Body of pancreas (tissue), 4 donors: ENCODE measurements at places on chromosomes 7 and 10. TPM values are rescaled to one million over a fixed set of nuclear protein-coding genes. Genes with fewer than 3 reads are reported as not detected.

Gene TAS2R41
- total RNA-seq: not detected

Gene INSYN2A
- total RNA-seq: not detected

Gene LIPF
- not detected for total RNA-seq

Gene CUZD1
- 225 TPM for total RNA-seq

Gene ITGA8
- total RNA-seq: 0.66 TPM

Gene ITPRID1
- total RNA-seq: not detected

Gene FOXI2
- total RNA-seq: not detected

Gene PFKP
- 39.6 TPM for total RNA-seq

Gene CHAT
- 0.26 TPM for total RNA-seq

Gene CYP2C9
- not detected for total RNA-seq

- no peak overlapping the region for H3K27ac ChIP-seq
- no peak for DNase-seq
- no peak overlapping the region for H3K4me3 ChIP-seq
- peaks cover 13% of the 10 kb centered on the region for H3K4me1 ChIP-seq
- no peaks in the 10 kb centered on the region for H3K36me3 ChIP-seq
Observed at GRCh38 chr10:101016814-101017213, 14.1 kb downstream of the PDZD7 start.

DNA sequence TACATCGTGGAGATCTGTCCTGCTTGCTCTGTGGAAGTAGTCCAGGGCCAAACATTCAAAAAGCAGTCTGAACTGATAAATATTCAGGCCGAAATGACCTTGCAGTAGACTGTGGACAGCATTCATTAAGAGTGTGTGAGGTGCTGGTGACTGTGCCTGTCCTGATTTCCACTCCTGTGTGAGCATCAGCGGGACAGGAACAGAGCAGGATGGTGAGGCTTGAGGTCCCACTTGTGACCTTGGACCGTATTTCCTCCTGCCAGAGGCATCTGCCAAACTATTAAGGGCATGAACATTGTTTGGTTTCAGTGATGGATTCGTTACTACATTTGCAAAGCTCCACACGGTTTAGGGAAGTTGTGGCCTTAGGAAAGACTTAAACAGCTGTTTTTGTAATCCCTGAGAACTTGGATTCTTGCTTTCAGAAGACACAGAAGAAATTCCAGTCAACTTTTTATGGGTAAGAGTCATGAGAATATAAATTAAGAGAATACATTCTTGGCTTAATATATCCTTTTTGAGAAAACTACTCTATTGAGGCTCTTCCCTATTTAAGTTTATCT, 32.8 kb downstream of the CCNY start:
- H3K27me3 ChIP-seq: no peaks in the 10 kb centered on the region
- H3K4me3 ChIP-seq: no peak overlapping the region
- no peaks in the 10 kb centered on the region for H3K36me3 ChIP-seq

DNA sequence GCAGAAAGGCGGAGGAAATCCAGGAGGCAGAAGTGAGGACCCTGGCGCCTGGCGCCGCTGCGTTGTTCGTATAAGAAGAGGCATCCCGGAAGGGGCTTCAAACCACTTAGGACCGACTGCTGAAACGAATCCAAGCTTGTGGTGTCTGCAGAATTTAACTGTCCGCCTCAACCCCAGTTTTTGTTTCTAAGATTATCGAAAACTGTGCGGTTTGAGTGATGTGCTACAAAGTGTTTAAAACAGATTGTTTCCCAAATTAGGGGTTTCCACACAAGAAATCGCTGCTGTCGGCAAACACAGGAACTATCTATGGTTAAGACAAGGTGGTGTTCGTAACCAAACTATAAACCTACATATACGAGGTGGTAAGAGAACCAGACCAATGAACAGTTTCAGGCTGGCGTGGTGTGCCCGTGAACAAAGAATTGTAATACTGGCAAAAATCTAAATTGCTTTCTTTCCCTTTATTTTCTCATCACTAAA, 835 bp upstream of the DGKI start:
- H3K36me3 ChIP-seq: no peaks in the 10 kb centered on the region
- H3K27me3 ChIP-seq: peaks cover 11% of the 10 kb centered on the region
- DNase-seq: no peak
- no peak overlapping the region for H3K27ac ChIP-seq
- H3K4me3 ChIP-seq: no peak overlapping the region

- H3K27me3 ChIP-seq: no peaks in the 10 kb centered on the region
- no peak overlapping the region for H3K27ac ChIP-seq
- H3K4me3 ChIP-seq: no peak overlapping the region
- H3K36me3 ChIP-seq: no peaks in the 10 kb centered on the region
- no peaks in the 10 kb centered on the region for H3K4me1 ChIP-seq
- DNase-seq: no peak
Observed at GRCh38 chr7:28941633-28942032, 16.5 kb downstream of the TRIL start.

DNA sequence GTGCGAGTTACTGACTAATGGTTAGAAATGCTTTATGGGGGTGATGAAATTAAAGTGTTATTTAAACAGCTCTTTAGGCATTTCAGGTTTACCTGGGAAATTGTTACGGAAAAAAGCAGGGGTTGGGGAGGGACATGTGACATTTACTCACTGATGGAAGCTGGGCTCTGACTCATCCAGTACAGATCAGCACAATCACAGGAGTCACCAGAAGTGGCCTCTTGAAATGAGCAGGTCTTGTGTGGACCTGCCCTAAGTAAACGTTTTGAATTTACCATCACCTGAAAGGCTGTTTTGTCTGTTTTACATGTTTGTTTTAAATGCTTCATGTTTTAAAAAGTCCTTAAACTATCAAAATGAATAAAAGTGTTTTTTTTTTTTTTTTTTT, 2.3 kb downstream of the GLRX3 start:
- no peaks in the 10 kb centered on the region for H3K36me3 ChIP-seq
- no peak for DNase-seq
- H3K4me1 ChIP-seq: peaks cover 58% of the 10 kb centered on the region
- H3K27me3 ChIP-seq: no peaks in the 10 kb centered on the region
- H3K4me3 ChIP-seq: no peak overlapping the region

DNA sequence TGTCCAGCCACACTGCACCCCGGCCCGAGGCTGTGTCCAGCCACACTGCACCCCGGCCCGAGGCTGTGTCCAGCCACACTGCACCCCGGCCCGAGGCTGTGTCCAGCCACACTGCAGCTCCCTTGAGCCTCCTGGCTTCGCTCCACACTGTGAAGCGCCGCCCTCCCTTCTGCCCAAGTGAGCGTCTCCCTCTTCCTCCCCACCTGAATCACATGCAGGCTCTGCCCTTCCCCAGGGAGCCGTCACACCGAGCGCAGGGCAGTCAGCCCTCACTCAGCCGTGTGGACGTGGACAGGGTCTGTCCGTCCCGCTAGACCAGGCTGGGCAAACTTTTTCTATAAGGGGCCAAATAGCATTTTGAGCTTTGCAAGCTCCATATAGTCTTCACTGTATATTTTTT, 27.6 kb downstream of the CFAP46 start:
- H3K4me1 ChIP-seq: no peaks in the 10 kb centered on the region
- H3K27ac ChIP-seq: no peak overlapping the region
- DNase-seq: no peak
- H3K4me3 ChIP-seq: no peak overlapping the region
- H3K36me3 ChIP-seq: no peaks in the 10 kb centered on the region

- DNase-seq: no peak
- no peaks in the 10 kb centered on the region for H3K27me3 ChIP-seq
- no peaks in the 10 kb centered on the region for H3K4me1 ChIP-seq
Observed at GRCh38 chr7:54823776-54824175, 64.8 kb upstream of the SEC61G start.

DNA sequence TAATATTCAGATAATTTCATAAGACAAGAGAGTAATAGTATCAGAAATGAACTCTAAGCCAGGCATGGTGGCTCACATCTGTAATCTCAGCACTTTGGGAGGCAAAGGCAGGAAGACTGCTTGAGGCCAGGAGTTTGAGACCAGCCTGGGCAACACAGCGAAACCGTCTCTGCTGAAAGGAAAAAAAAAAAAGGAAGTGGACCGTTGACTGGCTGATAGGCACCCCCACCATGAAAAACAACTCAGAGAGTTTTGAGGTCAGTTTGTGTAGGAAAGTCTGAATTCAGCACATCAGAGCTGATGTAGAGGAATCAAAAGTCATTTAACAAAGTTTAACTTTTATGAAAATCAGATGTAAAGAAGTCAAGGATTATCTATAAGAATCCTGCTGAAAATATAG, 63.2 kb upstream of the AMPH start:
- no peak overlapping the region for H3K4me3 ChIP-seq
- H3K27ac ChIP-seq: no peak overlapping the region

GRCh38 chr10:108249940-108250339, 1085.4 kb upstream of the SORCS1 start:
- H3K36me3 ChIP-seq: no peaks in the 10 kb centered on the region
- no peak overlapping the region for H3K27ac ChIP-seq
- no peak overlapping the region for H3K4me3 ChIP-seq
- H3K27me3 ChIP-seq: no peaks in the 10 kb centered on the region

DNA sequence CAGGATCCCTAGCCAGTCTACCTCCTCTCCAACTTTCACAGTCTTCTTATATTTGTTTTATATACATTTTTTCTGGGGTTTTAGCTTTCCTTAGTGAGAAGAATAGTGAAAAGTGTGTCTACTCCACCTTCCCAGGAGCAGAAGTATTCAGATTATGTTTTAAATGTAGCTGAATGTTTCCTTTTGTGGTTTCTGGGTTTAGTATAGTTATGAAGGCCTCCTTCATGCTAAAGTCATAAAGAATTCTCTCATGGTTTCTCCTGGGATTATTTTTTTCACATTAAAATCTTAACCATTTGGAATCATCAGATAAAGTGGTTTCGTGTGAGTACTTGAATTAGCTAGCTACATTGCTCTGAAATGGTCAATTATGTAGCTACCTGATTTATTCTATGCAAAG, 50.9 kb downstream of the ANKMY2 start:
- H3K27ac ChIP-seq: no peak overlapping the region
- H3K27me3 ChIP-seq: no peaks in the 10 kb centered on the region
- H3K4me3 ChIP-seq: no peak overlapping the region
- peaks cover 8% of the 10 kb centered on the region for H3K4me1 ChIP-seq

GRCh38 chr7:4742852-4743251, 32.6 kb upstream of the AP5Z1 start:
- no peak for DNase-seq
- peaks cover 47% of the 10 kb centered on the region for H3K4me1 ChIP-seq
- peaks cover 10% of the 10 kb centered on the region for H3K36me3 ChIP-seq

DNA sequence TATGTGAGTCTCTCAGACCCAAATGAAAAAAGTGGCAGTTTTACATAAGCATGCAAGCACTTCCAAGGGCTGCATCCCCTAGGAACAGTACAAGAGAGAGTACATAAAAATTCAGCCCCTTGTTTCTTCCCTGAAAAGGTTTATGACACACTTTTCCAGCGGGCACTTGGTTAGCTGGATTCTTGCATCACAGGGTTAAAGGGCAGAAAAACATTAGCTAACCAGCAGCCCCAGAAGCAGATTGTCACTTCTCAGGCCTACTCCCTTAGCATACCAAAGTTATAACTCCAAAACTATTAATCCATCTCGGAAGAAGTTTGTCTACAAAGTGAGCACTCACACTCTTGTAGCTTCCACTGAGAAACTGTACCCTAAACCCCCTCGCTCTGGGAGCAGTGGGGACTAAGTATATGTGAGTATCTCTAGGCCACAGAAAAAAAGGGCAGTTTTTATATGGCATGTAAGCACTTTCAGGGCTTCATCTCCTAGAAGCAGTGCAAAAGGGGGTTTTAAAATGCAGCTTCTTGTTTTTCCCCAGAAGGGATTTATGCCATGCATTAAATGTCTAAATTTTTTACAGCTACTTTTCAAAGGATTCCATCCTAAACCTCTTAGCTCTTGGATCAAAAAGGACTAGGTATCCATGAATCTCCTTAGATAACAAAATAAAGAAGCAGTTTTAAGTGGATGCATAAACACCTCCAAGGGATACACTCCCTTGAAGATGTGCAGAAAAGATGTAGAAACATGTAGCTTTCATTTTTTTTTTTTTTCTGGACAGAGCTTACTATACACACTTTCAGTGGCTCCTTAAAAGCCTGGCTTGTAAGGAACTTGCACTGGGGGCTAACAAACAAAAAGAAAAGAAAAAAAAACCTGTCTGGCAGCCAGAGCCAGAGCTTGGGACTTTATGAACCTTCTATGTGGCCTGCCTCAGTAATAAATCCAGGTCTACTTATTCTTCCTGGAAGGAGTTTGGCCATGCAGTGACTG, 956.7 kb downstream of the CCSER2 start:
- H3K27me3 ChIP-seq: no peaks in the 10 kb centered on the region
- H3K27ac ChIP-seq: no peak overlapping the region
- no peaks in the 10 kb centered on the region for H3K4me1 ChIP-seq
- no peaks in the 10 kb centered on the region for H3K36me3 ChIP-seq
- H3K4me3 ChIP-seq: no peak overlapping the region

DNA sequence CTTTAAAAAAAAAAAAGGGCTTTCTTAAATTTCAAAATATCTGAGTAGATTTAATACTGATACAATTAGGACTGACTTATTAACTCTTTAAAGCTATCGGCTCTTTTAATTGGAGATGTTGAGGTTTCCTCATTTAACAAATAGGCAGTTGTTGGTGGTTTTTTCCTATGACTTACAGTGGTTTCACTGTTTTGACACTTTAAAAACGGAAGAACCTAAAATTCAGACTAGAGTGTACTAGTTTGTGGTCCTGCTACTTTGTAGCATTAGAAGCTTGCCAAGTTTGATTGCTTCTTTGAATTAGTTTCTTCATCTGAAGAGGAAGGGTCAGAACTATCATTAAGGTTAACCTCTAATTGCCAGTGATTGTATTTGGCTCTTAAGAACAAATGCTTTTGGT, 27.7 kb downstream of the CUL1 start:
- no peak overlapping the region for H3K4me3 ChIP-seq
- H3K36me3 ChIP-seq: no peaks in the 10 kb centered on the region
- H3K4me1 ChIP-seq: peaks cover 33% of the 10 kb centered on the region
- no peak for DNase-seq
- H3K27me3 ChIP-seq: no peaks in the 10 kb centered on the region
- H3K27ac ChIP-seq: no peak overlapping the region

DNA sequence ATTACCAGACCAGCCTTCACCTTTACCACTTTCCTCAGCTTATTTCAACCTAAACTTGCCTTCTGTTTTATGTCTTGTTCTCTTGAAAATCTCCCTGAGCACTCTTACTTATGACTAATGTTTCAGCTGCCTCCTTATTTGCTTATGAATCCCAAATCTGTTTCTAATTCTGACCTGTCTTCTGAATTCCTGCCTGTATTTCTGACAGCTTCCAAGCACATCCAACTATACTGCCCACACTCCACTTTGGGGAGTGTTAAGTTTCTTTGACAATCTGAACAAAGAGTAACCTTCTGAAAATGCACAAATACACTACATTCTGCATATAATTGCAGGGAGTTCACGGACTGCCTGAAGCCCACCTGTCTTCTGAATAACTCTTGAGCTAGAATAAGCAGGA, 48.7 kb downstream of the ARMC3 start:
- H3K4me3 ChIP-seq: no peak overlapping the region
- no peaks in the 10 kb centered on the region for H3K4me1 ChIP-seq
- H3K36me3 ChIP-seq: no peaks in the 10 kb centered on the region
- DNase-seq: no peak
- no peak overlapping the region for H3K27ac ChIP-seq
- H3K27me3 ChIP-seq: no peaks in the 10 kb centered on the region

GRCh38 chr10:28939281-28940157, 262.2 kb downstream of the BAMBI start:
- H3K36me3 ChIP-seq: no peaks in the 10 kb centered on the region
- H3K4me3 ChIP-seq: no peak overlapping the region
- DNase-seq: peak; percentile 78
- peaks cover 25% of the 10 kb centered on the region for H3K4me1 ChIP-seq
- H3K27me3 ChIP-seq: no peaks in the 10 kb centered on the region
- no peak overlapping the region for H3K27ac ChIP-seq
